ENCODE measurements at places on chromosomes 4 and X. TPM values are rescaled to one million over a fixed set of nuclear protein-coding genes. Genes with fewer than 3 reads are reported as not detected.

The FAT4 gene
- 0.02 TPM for total RNA-seq

The AWAT1 gene
- not detected for total RNA-seq

The DOK7 gene
- total RNA-seq, result not detected

The COL4A5 gene
- total RNA-seq, result not detected

The ADAD1 gene
- total RNA-seq, result not detected

The CYP4V2 gene
- 7.3 TPM for total RNA-seq

The MSX1 gene
- total RNA-seq, result not detected

The DCK gene
- 31.3 TPM for total RNA-seq

The MFAP3L gene
- total RNA-seq, result 2.1 TPM

The HMGN5 gene
- 1.9 TPM for total RNA-seq

The BMPR1B gene
- not detected for total RNA-seq

The UGT2A2 gene
- total RNA-seq, result not detected

The IL15 gene
- total RNA-seq, result 0.65 TPM

The BGN gene
- total RNA-seq, result not detected

The CNKSR2 gene
- total RNA-seq, result 4.8 TPM

The HCFC1 gene
- 142 TPM for total RNA-seq

The FOXR2 gene
- not detected for total RNA-seq

The PAGE2 gene
- total RNA-seq, result not detected

The SNCA gene
- total RNA-seq, result not detected
